ENCODE measurements at places on chromosomes 12 and 14. TPM values are rescaled to one million over a fixed set of nuclear protein-coding genes. Genes with fewer than 3 reads are reported as not detected.

GRCh38 chr14:29311983-29312382, 545.4 kb downstream of the FOXG1 start:
- DNase-seq = no peak

DNA sequence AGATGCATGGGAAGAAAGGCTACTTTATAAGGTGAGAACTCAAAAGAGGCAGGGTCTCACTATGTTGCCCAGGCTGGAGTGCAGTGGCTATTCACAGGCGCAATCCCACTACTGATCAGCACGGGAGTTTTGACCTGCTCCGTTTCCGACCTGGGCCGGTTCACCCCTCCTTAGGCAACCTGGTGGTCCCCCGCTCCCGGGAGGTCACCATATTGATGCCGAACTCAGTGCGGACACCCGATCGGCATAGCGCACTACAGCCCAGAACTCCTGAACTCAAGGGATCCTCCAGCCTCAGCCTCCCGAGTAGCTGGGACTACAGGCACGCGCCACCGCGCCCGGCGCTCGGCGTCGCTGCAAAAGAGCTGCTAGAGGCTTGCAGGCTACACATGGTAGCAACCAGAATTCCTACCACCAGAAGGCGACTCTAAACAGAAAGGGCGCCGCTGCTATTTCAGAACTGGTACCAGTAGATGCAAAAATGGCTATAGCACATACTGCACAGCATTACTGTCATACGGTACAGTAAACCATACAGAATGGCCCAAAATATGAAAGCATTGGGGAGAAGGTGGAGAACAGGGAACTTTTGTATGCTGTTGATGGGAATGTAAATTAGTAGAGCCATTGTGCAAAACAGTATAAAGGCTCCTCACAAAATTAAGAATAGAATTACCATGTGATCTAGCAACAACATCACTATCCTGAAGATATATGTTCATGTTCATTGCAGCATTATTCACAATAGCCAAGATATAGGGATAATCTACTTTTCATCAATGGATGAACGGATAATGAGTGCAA, 1.2 kb upstream of the NEMF start:
- peak; percentile 76 for DNase-seq

GRCh38 chr14:90399541-90400444, 3.0 kb downstream of the CALM1 start:
- peak; percentile 95 for DNase-seq

The MYF5 gene
- 87.5 TPM for total RNA-seq
